ENCODE measurements at places on chromosomes 5 and 9.

DNA sequence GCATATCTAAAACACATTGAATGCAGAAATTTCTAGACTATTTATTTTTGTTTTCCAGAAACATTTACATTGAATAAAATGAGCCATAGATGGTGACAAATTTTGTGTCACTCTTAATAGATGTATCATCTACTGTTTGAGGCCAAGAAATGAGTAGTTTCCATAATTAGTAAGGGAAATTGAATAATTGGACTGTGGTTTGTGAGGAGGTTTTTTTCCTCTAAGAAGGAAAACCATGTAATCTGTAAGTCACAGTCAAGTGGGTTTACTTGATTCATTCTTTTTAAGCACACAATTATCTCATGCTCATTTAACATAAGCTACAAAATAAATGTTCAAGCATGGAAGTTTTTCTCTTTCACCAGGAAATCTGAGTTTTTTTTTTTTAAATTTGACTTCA is 876.4 kb downstream of the NR2F1-AS1 start:
- no peak for DNase-seq

GRCh38 chr5:136082390-136083193 is 50.1 kb upstream of the SMAD5 start:
- DNase-seq = peak; percentile 86

GRCh38 chr5:108941746-108942145 is 194.0 kb downstream of the FER start:
- no peak for DNase-seq

DNA sequence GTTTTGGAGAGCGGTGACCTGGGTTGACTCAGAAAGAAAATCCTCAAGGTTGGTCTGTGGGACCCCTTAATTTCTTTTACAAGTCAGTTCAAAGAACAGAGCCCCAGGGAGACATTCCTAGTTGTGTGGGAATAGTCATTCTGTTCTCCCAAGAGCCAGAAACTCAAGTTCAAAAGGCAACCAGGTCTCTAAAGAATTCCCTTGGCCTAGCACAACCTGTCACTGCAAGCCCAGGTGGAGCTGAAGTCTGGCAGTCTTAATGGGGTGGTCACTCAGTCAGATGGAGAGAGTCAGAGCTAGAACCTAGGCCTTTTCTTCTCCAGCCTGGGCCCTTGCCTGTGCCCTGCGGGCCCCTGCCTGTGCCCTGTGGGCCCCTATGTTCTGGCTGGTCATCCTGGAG is 37.5 kb upstream of the CDKN2AIPNL start:
- DNase-seq = no peak

DNA sequence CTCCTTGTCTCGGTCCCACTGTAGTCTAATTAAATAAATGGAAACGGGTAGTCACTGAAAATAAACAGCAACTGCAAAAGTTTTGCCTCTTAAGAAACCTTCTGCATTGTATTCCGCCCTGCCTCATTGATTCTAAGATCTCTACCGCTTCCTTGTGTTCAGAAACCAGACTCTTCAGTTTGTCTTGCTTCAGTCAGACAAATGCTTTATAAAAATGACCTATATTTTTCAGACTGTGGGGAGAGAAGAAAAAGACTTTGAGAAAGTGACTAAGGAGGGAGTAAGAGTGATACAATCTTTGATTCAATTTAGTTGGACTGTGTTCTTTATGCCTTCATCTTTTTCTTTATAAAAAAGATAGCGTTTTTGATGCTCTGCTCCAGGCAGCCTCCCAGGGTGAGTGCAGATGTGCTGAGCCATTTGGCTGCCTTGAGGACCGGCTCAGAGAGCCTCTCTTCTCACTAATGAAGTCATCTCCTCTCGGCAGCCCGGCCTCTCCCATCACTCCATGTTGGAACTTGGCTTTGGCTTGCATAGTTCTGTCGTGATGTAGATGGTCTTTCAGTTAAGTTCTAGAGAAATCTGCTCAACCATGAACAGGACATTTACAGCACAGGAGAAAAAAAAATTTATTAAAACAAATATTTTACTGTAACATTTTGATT is 4.0 kb upstream of the VCAN start:
- peak; percentile 36 for DNase-seq

GRCh38 chr9:35816708-35817107 is 1.9 kb upstream of the HINT2 start:
- DNase-seq = peak; percentile 78

GRCh38 chr5:168779333-168779732 is 200.2 kb upstream of the PANK3 start:
- no peak for DNase-seq

- no peak for DNase-seq
Observed at GRCh38 chr9:3516667-3517330, 9.0 kb downstream of the RFX3 start.

GRCh38 chr5:88236866-88237642 is 31.6 kb downstream of the TMEM161B start:
- no peak for DNase-seq

DNA sequence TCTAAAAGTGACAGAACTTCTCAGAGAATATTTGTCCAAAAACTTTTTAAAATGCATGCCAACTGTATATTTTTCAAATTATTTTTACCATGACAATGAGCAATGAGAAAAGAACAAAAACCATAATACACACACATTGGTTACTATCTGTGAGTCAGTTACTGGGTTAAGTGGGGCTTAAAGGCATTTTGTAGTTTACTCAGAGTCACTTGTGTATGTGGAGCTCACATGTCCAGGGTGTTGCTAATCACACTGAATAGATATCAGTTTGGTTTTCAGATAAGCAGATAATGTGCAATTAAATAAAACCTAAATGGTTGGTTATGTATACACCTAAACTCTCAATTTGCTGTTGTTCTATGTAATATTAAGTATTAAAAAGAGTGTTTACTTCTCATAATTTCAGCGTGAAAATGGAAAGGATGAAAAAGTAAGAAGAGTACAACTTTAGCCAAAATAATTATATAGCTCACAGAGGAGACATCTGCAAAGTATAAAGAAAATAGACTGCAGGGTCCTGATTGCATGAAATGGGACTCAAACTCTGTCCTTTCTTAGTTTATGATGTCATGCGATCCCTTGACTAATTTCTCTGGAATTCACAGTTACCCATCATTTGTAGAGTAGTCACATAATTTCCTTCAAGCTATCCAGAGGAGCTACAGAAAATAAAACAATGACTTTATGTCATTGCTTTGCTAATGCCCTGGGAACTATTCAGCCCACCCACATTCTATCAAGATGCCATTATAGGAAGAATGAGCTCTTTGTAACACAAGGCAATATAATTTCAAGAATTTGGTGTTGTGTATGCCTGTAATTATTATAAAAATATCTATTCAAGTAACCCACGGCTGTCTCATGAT is 388.0 kb upstream of the ZNF608 start:
- peak; percentile 22 for DNase-seq

GRCh38 chr9:20043035-20043434 is 254.2 kb upstream of the SLC24A2 start:
- no peak for DNase-seq

DNA sequence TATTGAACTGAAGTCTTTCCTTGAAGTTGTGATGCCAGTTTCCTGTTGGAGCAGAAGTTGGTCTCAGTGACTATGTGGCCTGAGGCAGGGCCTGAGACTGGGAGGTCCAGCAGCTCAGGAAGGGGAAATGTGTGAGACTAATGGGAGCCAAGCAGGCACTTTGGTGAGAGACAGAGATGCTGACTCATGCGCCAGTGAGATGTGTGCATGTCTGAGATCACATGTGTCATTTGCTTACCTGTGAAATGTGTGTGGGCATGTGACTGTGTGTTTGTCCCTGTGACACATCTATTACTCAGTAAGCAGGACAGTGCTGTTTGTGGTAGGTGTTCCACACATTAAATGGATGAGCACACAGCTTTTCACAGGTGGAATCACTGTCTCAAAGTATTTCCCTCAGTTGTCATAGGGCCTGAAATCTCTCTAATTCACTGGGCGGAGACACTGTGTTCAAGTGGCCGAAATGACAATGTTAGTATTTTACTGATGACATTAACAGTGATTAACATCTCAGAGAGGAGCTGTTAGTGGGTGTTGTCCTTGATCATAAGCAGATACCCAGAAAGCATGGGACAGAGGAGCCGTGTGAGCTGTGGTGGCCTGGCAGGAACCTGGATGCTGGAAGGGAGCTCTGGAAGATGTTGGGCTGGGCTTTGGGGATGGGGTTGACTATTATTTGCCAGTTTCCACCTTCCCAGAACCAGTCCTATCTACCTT is 7.4 kb downstream of the NPR2 start:
- no peak for DNase-seq

GRCh38 chr5:88780736-88781135 is 102.2 kb downstream of the MEF2C start:
- no peak for DNase-seq

- DNase-seq = no peak
Observed at GRCh38 chr9:96596601-96597111, 23.0 kb downstream of the CDC14B start.

DNA sequence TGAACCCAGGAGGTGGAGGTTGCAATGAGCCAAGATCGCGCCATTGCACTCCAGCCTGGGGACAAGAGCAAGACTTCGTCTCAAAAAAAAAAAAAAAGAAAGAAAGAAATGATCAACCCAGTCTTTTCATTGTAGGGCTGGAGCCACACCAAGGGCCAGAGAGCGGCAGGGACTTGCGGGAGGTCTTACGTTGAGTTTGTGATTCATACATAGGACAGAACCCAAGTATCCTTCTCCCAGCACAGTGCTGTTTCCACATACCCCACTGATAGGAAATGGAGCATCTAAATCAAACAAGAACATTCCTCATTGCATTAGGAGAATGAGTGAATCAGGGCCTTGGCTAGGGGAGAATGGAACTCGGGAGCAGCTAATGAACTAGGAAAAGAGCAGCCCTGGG is 3.5 kb upstream of the TNIP1 start:
- no peak for DNase-seq

- no peak for DNase-seq
Observed at GRCh38 chr9:137416563-137417151, 6.3 kb downstream of the EXD3 start.

DNA sequence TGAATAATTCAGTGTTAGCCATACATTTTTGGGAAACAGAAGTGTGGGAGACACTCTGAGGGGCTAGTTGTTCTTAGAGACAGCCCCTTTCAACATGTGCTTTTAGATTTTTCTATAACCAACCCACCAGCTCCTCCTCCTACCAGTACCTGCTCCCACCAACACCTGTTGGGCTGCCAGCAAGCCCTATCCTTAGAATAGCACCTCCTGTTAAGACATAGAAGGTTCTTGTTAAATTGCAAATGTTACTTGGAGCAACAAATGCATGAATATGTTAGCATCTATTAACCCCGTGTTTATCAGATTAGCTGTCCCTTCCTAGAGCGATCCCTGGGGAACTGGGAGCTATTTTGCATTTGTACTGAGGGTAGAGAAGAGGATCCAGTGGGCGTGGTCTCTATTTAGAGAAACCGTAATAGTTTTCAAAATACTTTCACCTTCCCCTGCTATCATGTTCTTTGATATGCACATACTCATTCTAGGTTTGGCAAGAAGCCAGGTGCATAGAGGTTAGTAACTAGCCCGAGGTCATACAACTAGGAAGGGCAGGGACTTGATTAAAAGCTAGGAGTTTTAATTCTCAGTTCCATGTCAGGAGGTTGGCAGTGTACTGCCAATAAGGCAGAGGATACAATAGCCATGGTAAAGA is 334.4 kb downstream of the KCTD16 start:
- peak; percentile 80 for DNase-seq

GRCh38 chr9:126222835-126223431 is 103.7 kb upstream of the MVB12B start:
- DNase-seq = peak; percentile 31

DNA sequence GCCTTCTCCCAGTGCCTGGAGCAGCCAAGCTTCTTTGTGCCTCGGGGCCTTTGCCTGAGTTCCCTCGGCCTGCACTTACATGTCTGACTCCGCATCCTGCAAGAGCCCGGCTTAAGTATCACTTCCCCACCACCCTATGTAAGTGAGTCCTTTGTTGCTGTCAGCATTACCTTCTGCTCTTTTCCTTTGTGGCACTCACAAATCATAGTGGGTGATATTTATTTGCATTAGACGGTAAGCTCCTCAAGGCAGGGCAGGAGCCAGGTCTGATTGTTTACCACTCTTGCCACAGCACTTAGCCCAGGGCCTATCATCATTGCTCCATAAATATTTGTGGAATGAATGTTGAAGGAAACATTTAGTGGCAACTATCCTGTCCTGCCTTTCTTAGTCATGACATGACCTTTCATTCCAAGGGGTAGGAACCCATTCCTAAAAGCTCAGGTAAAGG is 4.8 kb downstream of the GM2A start:
- DNase-seq = no peak

DNA sequence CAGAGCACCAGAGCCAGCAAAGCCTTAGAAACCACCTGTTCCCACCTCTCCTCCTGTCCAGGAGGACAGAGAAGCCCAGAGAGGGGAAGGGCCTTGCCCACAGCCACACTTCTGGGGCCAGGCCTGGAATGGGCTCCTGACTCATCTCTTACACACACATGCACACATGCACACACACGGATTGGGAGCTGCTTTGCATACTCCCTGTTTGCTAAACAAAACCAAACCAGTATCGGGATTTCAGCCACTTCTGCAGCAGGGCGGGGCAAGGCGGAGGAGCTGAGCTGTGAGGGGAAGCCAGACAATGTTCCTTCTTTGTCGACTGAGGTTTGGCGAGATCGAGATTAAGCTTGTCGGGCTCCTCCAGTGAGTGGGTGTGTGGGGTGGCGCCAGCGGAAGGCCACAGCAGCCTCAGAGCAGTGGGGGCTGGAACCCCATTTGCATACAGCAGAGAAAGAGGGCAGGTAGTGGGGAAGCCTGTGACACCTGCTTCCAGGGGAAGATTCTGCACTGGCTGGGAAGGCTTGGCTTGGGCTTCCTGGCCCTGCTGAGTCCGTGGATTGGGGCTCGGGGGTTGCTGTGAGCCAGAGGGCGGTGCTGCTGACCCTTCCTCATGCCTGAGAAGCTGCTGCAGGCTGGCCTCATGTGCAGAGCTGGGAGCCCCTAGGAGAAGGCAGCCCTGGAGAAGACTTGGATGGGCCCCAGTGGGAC is 16.1 kb downstream of the GFI1B start:
- peak; percentile 19 for DNase-seq

- no peak for DNase-seq
Observed at GRCh38 chr9:2125906-2126305, 110.8 kb downstream of the SMARCA2 start.

- no peak for DNase-seq
Observed at GRCh38 chr9:38175423-38175822, 106.4 kb upstream of the SHB start.
